Adrenal gland (tissue), 19 donors: ENCODE measurements at places on chromosomes 5 and 9.

- DNase-seq = no peak
These were observed 37.8 kb downstream of the FAM78A start for GRCh38 chr9:131238402-131239021.

GRCh38 chr9:116471093-116471906, 215.8 kb upstream of the TRIM32 start:
- DNase-seq = peak; percentile 59

GRCh38 chr5:179872828-179873575, 14.4 kb upstream of the MRNIP start:
- DNase-seq = no peak

GRCh38 chr9:121274851-121275250, 6.9 kb downstream of the GSN start:
- DNase-seq = no peak

DNA sequence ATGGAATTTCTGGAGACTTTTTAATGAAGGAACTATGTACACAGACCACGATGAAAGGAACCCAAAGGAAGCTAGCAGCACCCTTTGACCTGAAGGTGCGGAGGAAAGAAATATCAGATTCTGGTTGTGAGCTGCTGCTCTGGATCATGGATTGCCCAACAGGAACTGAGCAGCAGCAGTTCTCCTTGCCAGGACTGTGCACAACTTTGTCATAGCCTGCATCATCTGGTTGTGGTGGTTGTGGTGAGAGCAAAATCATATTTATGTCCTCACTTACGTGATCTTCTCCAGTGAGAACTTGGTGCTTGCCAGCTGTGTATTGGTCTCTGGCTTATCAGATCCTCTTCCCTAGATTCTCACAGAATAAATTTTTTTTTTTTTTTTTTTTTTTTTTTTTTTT, 70.7 kb upstream of the LPAR1 start:
- DNase-seq = peak; percentile 23

DNA sequence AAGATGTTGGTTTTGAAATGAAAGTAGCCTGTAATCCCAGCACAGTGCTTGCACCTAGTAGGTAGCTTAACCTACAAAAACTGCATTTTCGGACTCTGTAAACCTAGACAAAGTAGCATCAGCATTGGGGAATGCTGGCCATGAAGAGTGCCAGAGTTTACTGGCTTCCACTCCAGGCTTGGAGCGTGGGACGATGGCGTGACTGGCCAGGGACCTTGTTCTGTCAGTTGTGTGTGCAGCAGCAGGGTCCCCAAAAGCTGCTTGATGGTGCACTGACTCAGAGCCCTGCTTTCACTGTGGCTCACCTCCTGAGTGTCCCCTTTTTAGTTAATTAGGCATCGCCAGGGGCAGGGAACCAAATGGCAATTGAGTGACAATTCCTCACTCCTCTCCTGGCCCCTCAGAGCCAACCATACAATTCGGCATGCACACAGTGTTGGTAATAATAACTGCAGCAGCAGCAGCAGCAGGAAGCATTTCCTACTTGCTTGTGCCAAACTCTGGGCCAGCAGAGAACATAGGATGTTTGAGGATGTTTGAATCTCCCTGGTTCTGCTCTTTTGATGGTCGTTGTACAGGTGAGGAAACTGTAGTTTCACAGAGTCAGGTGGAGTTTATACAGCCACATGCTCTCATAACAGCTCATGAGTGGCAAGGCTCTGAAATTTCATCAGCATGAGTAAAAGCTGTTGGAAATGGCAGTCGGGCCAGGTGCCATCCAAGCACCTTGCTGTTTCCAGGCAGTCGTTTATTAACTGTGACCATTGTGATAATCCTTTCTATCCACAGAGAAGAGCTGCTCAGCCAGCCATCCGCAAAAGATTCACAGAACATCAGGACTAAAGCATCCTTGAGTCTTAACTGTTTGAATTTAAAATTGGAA, 4.2 kb downstream of the UBE2QL1 start:
- no peak for DNase-seq
